ENCODE measurements at places on chromosomes 1 and 21.

GRCh38 chr1:243526180-243526579, 270.3 kb downstream of the SDCCAG8 start:
- no peak for DNase-seq

DNA sequence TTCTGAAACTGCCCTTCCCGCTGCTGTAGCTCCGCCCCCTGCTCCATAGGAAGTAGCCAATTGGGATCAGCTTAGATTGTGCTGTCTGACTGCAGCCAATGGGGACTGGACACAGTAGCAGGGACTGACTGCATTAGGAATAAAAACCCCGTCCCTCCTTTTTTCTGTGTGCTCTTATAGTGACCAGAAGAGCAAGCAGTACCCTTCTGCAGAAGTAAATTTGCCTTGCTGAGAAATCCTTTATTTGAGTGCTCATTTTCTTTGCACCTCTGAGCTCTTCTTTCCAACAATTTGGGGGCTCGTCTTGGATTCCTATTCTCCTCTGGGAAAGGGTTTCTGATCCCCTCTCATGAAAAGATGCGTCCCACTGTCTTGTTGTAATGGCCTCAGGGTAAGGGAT, 16.2 kb downstream of the OR2L13 start:
- DNase-seq, result no peak

DNA sequence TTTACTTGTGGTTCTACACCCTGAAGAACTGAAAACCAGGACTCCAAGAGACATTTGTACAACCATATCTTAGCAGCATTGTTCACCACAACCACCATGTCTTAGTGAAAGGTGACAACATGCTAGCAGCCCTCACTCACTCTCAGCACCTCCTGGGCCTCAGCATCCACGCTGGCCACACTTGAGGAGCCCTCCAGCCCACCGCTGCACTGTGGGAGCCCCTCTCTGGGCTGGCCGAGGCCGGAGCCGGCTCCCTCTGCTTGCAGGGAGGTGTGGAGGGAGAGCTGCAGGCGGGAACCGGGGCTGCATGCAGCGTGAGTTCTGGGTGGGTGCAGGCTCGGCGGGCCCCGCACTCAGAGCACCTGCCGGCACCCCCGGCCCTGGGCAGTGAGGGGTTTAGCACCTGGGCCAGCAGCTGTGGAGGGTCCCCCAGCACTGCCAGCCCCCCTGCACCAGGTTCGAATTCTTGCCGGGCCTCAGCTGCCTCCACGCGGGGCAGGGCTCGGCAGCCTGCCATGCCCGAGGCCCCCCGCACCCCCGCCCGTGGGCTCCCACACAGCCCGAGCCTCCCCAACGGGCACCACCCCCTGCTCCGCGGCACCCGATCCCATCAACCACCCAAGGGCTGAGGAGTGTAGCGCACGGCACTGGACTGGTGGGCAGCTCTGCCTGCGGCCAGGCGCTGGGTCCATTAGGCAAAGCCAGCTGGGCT, 9.2 kb downstream of the C1orf159 start:
- no peak for DNase-seq

DNA sequence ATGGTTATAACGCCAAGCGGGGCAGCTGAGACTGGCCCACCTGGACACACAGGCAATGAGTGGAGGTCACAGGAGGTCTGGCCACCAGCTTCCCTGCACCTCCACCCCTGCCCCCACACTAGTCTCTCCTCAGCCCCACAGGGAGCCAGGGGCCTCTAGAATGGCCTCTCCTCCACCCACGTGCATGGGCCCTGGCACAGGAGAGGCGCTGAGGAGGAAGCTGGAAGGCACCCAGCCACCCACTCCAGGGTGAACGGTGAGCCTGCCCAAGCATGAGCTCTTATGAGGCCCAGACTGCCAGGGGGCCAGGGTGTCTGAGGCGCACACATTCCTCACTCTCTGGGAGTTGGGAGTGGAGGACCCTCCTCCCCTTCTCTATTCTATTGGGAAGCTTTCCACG, 22.2 kb downstream of the LRP8 start:
- DNase-seq, result no peak

GRCh38 chr1:67817319-67817718, 15.9 kb downstream of the GNG12 start:
- DNase-seq, result no peak

GRCh38 chr1:20846461-20847374, 59.6 kb upstream of the HP1BP3 start:
- DNase-seq, result no peak

DNA sequence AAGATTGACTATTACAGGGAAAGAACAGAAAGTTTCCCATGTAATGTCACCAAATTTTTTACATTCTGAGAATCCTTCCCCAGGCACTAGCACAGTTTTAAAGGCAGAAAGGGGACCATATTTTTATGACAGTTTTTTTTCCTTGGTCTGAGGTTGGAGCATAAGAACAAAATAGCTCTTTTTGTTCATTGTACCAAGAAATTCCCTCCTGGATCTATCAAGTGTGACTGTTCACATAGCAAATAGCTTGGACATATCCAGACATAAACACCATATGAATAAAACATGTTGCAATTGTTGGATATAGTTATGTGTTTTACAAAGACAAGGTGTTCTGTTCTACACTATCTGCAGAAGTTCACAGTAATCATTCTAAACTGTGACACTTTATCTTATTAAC, 182.4 kb upstream of the ADGRL2 start:
- no peak for DNase-seq

- peak; percentile 43 for DNase-seq
Measured at GRCh38 chr1:183567584-183567983, 22.7 kb downstream of the NCF2 start.

DNA sequence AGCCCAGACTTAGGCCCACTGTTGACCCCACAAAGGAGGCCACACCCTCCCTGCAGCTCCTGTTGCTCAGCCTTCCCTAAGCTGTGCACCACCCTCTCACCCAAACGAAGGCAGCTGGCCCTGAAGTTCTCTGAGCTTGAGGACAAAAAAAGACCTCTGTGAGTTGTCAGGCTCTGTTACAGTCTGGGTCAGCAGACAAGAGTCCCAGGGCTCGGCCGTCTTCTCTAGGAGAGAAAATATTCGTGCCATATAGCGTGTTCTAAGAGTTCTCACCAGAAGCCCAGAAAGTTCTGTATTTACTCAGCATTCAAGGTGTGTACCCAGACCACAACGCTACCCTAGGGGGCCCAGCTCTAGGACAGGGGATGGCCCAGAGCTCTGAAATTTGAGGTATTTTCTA, 25.5 kb upstream of the LYST start:
- DNase-seq, result no peak

- no peak for DNase-seq
Measured at GRCh38 chr1:93851878-93852277, 27.1 kb downstream of the DNTTIP2 start.

DNA sequence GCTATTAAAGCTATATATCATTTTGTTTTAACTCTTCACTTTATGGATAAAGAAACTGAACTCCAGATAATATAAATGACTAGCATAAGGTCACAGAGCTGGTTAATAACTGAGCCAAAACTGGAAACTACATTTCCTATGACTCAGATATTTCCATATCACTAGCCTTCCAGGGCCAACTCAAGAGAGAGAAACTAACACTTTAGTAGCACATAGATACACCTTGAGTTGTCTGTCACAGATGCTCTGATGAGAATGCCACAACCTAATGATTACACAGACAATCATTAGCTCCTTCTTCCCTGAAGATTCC, 40.7 kb downstream of the NME7 start:
- no peak for DNase-seq

DNA sequence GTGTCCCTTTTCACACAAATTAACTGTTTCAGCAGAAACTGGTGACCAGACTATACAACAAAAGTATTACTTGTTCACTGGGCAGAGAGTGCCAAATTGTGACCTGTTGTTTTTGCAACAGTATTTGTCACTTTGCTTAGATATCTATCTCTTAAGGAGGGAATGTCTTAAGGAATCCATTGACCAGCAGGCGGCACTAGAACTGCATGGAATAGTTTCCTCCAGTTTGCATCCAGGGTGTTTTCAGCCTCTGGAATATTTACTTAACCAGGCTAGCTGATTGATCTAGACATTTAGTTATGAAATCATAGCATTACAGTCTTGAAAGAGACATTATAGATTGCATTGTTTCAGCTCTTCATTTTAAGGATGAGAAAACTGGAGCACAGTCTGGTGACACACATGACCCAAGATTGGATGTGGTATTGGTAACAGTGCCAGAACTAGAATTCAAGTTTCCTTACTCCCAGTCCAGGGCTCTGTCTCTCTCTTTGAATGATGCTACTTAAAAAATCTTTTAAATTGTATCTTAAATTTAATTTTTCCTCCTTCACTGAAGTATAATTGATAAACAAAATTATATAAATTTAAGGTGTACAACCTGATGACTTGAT, 16.9 kb downstream of the RPTN start:
- peak; percentile 60 for DNase-seq

GRCh38 chr1:67630438-67631045, 54.5 kb upstream of the GADD45A start:
- DNase-seq, result no peak

- no peak for DNase-seq
Measured at GRCh38 chr1:242059976-242060375, 61.1 kb upstream of the MAP1LC3C start.

GRCh38 chr1:66489151-66489550, 44.8 kb upstream of the SGIP1 start:
- no peak for DNase-seq

DNA sequence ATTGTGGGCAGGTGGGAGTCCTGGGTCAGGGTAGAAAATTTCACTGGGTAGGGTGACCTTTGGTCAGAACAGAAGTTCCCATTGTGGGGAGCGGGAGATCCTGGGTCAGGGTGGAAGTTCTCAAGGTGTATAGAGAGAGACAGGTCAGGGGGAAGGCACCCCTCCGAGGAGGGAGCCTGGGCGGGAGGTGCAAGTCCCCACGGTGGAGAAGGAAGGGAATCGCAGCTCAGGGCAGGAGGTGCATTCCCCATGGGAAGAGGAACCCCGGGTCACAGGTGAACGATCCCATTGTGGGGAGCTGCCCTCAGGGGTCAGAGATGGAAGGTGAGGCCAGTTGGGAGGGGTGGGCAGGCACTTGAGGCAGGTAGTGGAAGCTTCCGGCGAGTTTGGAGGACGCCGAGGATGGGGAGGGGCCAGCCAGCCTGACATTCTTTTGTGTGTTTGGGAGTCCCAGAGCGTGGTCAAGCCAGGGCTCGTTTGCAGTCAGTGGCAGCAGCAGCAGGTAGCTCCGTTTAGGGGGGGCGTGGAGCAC, 637 bp downstream of the LYPLA2 start:
- peak; percentile 40 for DNase-seq

DNA sequence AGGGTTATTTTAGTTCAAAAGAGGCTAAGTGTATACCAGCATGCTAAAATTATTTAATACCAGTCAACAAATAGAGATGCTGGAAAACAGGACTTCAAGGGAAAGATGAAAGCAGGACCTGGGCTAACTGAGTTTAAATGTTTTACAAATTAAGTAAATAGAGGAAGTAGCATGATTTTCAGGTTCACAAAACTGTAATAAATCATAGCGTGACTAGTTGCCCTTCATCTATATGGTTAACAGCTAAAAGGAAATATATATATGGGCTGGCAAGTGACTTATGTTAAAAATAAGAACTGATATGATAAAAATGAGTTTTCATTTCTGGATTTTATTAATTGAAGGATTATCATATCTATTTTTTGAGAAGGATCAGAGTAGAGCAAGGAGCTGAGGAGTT, 25.6 kb downstream of the DPYD start:
- no peak for DNase-seq

- DNase-seq, result no peak
Measured at GRCh38 chr1:171217658-171218443, 30.4 kb upstream of the FMO1 start.

Data from SW480 (cell line).